AG08395 (cell line): ENCODE measurements at places on chromosomes 5 and 9.

DNA sequence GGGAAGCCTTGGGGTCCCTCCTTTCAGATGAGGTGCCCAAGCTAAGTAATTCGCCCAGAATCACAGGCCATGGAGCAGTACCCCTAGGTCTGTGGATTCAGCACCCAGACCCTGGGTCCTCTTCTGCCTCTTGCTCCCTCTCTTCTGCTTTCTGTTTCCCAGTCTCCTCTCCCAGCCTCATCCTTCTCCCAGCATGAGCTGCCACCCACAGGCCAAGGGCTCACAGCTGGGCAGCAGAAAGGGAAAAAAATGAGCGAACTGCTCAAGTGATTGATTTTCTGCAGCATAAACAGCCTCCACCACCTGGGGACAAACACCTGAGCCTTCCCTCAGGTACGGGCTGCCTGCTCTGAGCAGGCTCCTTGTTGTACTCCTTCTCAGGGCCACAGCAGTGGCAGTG lies 113.9 kb upstream of the SAP30L start:
- DNase-seq = no peak

DNA sequence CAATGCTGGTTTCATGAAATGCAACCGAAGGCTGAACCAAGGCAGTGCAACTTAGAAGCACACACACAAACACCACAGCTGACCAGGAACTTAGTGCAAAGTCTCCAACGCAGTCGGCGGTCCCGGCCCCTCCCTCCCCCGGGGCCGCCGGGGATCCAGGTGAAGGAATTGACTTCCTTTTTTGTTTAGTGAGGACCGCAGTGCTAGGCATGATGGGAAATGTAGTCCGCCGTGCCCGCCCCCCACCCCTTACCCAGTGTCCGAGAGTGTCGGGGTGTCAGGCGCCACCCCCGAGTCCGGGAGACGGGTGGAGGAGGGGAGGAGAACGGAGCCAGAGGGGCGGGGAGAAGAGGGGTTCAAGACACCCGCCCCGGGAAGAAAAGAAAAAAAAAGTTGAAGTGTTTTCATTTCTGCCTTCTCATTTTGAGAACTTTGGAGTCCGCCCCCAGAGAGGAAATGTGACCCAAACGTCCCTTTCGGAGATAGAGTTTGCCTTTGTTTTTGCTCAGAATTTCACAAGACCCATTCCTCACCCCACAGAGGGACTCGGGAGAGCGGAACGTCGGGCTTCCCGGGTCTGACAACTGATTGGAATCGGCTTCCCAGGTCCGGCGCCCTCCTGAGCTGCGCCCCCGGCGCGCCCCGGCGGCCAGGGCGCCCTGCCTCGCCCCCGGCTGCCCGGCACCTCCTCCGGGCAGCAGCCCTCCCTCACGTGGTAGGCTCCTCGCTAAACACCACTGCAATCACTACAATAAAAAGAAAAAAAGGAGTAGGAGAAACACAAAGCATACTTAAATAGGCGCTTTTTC lies 2.0 kb downstream of the IER5L start:
- DNase-seq = peak; percentile 78

- DNase-seq = no peak
Measured at GRCh38 chr9:22401671-22402070, 45.0 kb upstream of the DMRTA1 start.

DNA sequence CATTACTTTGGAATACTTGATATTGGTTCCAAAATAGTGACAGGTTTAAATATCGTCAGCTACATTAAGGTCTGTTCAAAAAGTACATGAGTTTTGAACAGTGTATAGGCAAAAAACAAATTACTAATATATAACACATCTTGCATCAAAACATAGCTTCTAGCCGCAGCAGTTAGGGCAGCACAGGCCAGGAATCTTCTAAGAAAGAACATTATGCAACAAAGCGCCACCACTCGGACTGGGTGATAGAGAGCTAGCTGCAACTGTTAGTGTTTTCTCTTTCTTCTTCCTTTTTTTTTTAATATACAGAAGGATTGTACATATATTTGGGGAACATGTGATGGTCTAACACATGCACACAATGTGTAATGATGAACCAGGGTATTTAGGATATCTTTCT lies 504.5 kb downstream of the NR2F1-AS1 start:
- no peak for DNase-seq

DNA sequence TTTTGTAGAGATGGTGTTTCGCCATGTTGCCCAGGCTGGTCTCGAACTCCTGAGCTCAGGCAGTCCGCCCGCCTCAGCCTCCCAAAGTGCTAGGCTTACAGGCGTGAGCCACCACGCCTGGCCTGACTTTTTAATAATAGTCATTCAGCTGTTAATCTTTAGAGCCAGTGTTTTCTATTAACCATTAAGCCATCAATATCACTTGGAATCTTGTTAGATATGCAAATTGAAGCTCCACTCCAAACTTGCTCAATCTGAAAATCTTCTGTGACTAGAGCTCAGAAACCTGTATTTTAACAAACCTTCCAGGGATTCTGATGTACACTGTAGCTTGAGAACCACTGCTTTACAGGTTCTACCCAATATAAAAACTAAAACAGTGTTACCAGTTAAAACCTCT lies 113.5 kb downstream of the CDC42SE2 start:
- DNase-seq = no peak

DNA sequence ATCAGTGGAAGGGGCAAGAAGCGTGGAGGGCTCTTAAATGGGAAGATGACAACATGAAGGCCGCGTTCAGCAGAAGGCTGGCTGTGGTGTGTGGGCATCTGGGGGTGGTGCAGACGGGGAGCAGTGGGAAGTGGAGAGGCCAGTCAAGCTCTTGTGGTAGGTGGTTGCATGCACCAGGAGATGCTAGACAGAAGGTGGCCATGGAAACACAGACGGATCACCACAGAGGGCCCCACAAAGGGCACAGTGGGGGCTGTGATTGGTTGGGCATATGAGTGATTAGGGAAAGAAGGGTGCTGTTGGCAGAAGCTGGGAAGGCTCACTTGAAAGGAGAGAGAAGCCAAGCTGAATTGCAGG lies 14.7 kb downstream of the MTMR12 start:
- no peak for DNase-seq

- no peak for DNase-seq
Measured at GRCh38 chr9:38176251-38176650, 107.2 kb upstream of the SHB start.

- DNase-seq = no peak
Measured at GRCh38 chr5:83447533-83447932, 24.0 kb upstream of the VCAN start.

- no peak for DNase-seq
Measured at GRCh38 chr9:132008855-132009812, 70.5 kb downstream of the MED27 start.

DNA sequence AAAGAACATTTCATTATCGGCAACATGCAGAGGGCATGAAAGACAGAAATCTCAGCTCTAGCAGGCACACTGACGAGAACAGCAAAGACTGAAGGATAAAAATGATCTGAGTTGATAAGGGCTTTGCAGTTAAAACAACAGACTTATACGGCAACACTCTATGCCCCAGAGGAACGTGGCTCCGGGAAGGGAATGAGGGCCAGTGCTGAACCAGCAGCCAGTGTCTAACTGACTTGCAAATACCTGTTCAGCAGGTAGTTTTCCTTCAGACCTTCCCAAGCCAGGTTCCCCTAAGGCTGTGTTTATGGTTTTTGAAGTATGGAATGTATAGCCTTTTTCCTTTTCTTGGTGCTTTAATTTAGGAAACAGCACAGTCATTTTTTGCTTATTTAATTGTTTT lies 121.3 kb upstream of the CDH18 start:
- DNase-seq = no peak

- no peak for DNase-seq
Measured at GRCh38 chr5:173786286-173787187, 101.6 kb upstream of the CPEB4 start.

- DNase-seq = no peak
Measured at GRCh38 chr5:17910318-17910717, 276.1 kb downstream of the TAF11L14 start.

DNA sequence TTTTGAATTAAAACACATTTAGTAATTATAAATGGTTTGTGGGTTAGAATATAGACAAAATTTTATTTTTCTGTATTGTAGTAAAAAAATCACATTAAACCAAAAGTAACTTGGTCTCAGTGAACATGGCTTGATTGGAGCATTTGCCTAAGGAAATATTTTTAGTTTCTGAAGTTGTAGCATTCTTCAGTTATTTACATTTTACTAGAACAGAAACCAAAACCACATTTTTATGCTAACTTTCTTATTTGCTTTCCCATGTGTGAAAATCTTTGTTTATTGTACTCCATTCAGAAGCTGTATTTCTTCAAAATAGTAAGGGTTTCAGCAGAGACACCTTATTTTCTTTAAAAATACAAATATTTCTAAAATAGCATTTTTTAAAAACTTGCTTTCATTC lies 129.9 kb downstream of the SGCD start:
- DNase-seq = no peak

DNA sequence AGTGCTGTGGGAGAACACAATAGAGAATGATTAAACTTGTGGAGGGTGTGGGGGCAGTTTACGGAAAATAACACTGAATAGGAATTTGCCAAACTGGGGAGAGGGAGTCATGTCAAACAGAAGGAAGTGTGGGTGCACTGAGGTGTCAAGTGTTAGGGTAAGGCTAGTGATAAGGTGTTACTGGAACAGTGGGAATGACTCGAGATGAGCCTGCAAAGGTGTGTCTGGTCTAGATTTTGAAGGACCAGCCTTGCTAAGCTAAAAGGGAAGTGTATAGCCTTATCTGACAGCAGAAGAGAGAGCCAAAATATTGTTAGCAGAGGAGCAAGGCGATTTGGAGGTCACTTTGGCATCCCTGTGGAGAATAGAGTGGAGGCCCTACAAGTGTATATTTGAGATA lies 4.2 kb downstream of the CNOT6 start:
- no peak for DNase-seq

- no peak for DNase-seq
Measured at GRCh38 chr9:92712767-92713166, 42.8 kb upstream of the IPPK start.

GRCh38 chr5:36269478-36269877 lies 27.8 kb upstream of the NADK2 start:
- no peak for DNase-seq

- no peak for DNase-seq
Measured at GRCh38 chr5:174837919-174838902, 113.8 kb downstream of the MSX2 start.

- DNase-seq = peak; percentile 84
Measured at GRCh38 chr5:155878991-155879575, 447.9 kb upstream of the SGCD start.

- DNase-seq = no peak
Measured at GRCh38 chr5:11528720-11529119, 375.5 kb downstream of the CTNND2 start.

- DNase-seq = no peak
Measured at GRCh38 chr5:83559118-83559785, 87.7 kb downstream of the VCAN start.

DNA sequence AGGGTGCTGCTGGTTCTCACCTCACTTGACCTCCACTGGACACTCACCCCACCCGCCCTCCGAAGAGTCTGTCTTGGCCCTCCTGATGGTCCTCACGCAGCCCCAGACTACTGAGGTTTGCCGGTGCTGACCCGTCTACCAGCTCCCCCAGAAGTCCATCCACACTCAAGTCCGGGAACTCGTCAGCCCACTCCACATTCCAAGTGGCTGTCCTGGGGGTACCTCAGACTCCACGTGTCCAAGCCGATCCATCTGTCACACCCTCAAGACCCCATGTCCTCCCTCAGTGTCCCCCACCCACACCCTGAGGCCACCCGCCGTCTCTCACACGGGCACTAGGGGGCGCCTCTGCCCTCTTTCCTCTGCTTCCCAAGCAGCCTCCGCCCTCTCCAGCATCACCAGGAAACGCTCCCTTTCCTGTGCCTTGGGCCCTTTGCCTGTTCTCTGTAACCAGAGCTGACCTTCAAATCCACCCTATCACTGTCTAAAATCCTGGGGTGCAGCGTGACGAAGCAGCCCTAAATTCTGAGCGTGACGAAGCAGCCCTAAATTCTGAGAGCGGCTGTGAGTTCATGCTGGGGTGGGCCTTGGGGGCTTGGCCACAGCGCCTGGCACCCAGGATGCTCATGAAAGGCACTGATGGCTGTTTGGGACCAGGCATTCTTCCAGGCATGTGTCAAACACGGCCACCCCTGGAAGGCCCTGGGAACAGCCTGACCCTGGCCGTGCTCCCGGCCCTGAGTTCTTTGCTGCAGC lies 95.7 kb downstream of the KCNT1 start:
- peak; percentile 77 for DNase-seq

- peak; percentile 12 for DNase-seq
Measured at GRCh38 chr5:142924135-142924883, 154.1 kb downstream of the ARHGAP26 start.
